ENCODE measurements at places on chromosomes 12 and 14.

GRCh38 chr14:100108840-100109593 lies 43.8 kb downstream of the EVL start:
- no peak for DNase-seq

GRCh38 chr14:65560340-65561027 lies 148.0 kb downstream of the FUT8 start:
- DNase-seq: no peak

DNA sequence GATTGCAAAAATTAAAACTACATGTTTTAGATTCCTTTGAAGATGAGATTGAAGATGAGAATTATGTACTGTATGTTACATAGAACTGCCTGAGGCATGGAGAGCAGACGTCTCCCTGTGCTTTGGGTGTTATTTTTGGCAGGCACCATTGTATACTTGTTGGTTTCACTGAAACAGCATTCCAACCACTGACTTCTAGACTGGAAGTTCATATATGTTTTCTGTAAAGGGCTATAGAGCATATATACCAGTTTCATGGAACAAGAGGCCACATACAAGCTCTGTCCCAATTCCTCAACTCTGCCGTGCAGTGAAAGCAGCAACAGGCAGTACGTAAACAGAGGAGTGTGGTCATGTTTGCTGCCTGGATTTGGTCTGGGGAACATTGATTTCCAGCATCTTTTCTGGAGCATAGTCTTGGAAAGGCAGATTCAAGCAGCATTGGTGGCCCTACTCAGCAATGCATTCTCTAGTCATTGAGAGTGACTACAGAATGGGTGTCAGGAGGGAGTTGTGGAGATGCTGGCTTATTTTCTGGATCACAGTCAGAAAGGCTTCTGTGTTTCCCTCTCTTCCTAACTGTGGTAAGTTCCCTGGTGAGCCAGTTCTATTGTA lies 57.6 kb upstream of the CNTN1 start:
- DNase-seq: no peak

GRCh38 chr12:41302979-41303403 lies 114.9 kb downstream of the PDZRN4 start:
- no peak for DNase-seq

- peak; percentile 30 for DNase-seq
Observed at GRCh38 chr12:24991209-24992049, 42.5 kb upstream of the BCAT1 start.

GRCh38 chr12:89476904-89477595 lies 47.5 kb downstream of the GALNT4 start:
- no peak for DNase-seq

DNA sequence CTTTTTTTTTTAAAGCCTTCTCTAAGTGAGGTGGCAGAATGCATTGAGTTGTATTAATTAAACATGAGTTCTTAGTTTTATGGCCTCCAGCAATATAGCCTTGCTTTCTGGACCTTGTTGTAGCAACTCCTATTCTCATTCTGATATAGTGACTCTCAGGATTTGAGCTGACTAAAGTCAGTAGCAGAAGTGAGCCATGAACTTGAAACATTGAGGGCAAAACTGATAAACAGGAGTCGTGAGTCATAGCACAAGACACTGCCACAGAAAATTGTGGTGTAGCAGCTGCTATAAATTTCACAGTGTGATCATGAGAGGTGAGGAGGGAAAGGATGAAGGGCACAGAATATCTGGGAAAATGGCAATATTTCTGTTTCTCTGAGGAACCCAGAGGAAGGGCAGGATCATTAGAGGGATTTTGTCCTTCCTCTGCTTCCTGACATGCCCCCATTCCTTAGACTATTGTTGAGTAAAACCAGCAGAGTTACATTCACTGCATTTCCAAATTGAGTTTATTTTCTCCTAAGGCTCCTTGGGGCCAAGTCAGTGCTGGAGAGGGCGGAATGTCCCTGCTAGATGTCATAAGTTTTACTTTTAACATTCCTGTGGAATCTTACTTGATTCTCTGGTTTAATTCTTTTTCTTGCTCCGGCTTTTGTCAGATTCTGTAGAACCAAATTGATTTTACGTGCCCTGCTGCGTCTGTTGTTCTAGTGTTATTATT lies 7.5 kb downstream of the KLRG1 start:
- no peak for DNase-seq

DNA sequence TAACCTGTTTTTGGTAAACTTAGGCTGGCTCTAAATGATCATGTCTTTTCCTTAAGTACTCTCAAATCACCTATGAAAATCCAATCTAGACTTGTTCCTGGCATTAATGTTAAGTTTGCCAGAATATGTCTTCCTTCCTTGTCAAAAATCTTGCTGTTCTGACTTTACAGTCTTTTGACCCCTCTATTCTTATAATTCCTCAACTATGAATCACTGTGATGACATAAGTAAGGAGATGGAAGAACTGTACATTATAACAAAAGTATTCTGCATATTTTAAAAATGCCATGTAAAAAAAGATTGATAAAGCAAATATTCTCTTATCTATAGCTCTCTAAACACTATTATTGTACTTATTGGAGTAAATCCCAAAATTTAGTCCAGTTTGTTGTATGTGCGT lies 51.4 kb upstream of the BAZ1A start:
- DNase-seq: no peak

DNA sequence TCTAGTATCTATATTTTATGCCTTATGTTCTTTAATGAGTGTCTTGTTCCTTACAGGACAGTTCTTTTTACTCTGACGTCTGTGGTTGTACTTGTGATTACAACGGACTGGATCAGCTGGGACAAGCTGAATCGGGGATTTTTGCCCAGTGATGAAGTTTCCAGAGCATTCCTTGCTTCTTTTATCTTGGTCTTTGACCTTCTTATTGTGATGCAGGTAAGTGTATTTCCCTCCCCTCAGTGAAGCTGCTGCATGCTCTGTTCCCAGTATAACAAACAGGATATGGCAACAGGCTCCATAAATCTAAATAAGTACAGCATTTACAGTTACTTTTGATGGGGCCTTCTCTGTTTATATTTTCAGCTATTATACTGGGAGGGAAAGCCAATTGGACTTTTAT lies 463.6 kb downstream of the TMEM117 start:
- no peak for DNase-seq

DNA sequence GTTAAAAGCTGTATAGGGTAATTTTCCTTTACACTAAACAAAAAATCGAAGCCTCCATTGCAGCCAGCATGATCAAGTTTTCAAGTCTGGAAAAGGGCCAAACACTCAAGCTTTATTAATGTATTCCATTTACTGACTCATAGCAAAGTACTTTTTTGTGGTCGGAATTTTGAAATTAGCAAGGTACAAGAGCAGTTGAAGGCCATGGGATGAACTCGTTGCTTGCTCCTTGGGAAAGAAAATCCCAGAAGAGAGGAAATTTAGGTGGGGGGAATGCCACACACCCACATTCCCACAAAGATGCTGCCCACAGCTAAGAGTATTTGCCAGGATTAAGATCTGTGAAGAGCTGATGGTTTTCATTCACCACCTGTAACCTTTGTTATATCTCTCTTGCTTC lies 333.7 kb downstream of the EGLN3 start:
- no peak for DNase-seq

- DNase-seq: no peak
Observed at GRCh38 chr14:89549381-89550125, 132.5 kb upstream of the FOXN3 start.

DNA sequence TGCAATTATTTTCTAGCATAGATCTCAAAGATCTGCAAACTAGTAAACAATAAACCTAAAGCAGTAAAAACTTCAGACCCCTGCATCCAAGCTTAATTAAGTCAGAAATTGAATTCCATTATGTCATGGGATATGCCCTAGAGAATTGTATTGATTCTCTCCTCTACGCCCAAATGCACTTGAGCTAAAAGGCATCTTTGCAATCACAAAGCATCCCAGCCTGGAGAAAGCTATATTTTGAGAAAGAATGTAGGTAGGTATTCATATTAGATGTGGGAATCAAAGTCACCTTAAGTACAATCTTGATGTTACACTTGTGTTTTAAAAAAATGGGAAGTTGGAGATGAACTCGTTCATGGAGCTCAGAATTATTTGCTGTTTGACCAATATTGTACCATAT lies 386.7 kb downstream of the ADAMTS20 start:
- DNase-seq: no peak

- no peak for DNase-seq
Observed at GRCh38 chr12:2919249-2919648, 28.6 kb downstream of the TULP3 start.

GRCh38 chr12:82408844-82409243 lies 50.5 kb downstream of the METTL25 start:
- no peak for DNase-seq

DNA sequence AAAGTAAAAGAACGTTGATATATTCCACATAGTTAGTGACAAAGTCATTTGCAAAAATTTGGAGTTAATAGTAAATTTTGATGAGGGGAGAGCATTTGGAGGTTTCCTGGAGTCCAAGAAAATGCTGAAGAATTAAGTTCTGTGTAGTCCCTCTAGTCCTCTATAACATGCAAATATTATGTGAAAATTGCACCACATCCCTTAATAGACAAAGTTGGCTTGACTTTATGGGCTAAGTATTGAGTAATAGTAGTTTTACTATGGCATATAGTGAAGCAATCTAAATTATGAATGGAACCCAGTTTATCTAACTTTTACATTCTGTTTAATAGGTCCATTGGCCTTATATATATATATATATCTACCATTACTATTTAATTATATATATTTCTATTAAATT lies 66.4 kb upstream of the DCN start:
- no peak for DNase-seq

DNA sequence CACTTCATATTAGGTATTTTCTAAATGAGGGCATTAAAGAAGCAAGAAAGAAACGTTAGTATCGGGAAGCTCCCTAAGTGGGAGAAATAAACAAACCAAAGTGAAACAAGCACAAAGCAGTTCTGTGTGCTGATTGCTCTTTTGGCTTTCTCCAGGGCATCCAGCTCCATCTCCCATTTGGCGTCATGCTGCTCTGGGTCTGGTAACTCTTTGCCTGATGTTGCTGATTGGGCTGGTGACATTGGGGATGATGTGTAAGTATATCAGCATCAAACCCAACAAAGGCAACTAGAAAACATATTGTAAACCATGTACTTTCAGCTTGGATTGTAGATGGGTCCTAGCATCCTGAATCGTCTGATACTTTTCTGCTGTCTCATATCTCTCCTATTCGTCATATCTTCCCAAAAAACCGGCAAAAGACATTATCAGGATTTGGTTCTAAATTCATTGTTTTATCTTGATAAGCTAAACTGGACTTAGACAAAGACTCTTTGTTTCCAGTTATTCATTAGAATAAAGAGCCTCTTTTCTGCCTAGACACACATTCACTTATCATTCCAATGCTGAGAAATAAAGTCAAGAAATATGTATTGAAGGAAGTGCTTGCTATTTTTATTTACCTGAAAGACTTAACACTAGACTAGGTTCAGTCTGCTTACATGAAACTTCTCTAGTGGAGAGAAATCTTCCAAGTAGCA lies 2.4 kb downstream of the CLEC12B start:
- DNase-seq: no peak

DNA sequence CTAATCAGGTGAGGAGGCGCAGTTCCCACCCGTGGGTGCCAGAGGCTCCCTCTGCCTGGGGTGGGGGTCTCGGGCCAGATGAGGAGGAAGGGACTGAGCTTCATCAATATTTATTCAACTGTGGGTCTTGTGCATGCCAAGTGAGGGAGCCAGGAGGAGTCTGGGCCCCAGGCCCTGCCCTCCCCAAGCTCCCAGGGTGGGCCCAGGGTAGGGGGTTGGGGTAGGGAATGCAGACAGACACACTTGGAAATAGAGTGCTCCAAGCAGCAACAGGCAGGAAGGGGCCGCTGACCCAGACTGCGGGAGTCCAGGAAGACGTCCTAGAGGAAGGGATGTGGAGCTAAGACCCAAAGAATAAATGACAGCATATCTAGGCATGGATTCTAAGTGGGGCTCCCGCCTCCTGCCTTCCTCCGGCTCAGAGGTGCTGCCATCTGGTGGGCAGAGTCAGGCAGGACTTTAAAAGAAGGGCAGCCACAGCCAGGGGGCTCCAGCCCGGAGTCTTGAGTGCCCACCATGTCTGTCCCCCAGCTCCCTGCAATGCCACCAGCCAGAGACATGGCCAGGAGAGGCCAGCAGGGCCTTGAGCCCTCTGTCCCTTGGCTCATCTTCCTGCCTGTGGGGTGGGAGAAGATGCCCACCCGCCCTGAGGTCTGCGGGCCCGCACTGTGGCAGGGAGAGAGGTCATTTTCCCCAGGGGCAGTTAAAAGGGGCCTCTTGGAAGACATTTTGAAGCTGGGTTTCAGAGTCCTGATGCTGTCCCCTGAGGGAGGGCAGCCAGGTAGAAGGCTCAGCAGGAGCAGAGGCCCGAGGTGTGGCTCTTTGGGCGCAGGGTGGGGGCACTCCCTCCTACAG lies 70.1 kb downstream of the PHETA1 start:
- peak; percentile 12 for DNase-seq

GRCh38 chr12:79448816-79449215 lies 241.9 kb downstream of the PAWR start:
- no peak for DNase-seq

DNA sequence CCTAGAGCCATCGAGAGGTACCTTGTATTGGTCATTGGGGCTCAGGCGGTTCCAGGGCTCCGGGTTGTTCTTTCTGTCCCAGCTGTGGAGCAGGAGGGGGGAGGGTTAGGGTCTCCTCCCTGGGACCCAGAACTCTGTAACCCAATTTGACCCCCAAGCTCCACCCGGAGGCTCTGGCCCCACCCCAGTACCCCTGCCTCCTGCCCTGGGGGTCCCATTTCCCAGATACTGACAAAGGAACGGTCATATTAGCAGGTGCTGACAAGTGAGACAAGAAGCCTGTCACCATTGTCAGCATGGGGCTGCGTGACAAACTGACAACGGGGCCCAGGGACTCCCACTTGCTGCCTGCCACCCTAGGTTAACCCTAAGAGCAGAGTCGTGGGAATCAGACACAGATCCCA lies 6.2 kb downstream of the SHMT2 start:
- DNase-seq: no peak

DNA sequence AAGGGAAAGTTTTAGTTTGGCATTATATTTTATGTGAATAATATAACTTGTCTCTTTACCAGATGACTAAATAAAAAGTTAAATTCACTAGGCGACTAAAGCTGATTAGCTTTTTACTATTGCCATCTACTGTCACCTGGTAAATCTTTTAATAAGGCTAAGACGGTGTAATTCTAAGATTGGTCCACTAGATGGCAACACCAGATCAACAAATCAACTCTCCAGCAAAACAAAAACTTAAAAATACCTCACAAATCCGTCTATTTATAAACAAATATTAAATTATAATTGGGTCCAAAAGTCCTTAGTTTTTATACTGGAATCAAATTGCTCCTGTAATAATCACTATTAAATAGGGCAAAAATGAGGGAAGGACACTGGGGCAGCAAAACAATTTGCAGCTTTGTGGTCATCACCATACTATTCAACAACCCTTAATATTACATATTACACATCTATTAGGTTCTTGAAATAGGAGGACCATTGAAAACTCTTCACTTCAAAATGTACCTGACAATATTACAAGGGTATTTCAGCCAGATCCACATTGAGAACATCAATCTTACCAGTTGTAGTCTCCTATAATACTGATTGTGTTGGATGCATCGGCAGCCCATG lies 47.9 kb downstream of the GALC start:
- no peak for DNase-seq

GRCh38 chr14:70886421-70887206 lies 20.6 kb upstream of the PCNX1 start:
- DNase-seq: no peak

GRCh38 chr12:44526655-44527182 lies 349.4 kb downstream of the NELL2 start:
- no peak for DNase-seq

- no peak for DNase-seq
Observed at GRCh38 chr12:77064896-77065360, 441 bp downstream of the E2F7 start.

GRCh38 chr14:36339816-36340215 lies 19.4 kb upstream of the MBIP start:
- DNase-seq: no peak
